ENCODE measurements at places on chromosomes 6 and 20.

GRCh38 chr20:63519668-63520503 lies 679 bp upstream of the PPDPF start:
- DNase-seq: peak; percentile 34

- no peak for DNase-seq
These were observed 35.3 kb downstream of the PANK2 start for GRCh38 chr20:3924304-3925112.

DNA sequence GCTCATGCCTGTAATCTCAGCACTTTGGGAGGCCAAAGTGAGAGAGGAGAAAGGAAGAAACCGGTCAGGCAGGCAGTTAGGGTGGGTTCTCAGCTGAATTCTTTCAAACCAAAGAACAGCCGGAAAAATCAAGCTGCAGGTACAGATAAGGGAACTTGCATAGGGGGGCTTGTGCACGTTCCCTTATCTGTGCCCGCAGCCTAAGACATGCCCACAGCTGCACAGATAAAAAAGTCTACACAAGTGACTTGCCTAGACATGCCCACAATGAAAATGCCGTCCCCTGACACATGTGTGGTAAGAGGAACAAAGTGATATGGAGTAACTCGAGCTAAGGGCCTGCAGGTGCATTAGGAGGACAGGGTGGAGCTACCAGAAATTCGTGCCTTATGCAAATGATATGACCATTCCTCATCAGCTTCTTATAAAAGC lies 175.8 kb upstream of the SALL4 start:
- no peak for DNase-seq

DNA sequence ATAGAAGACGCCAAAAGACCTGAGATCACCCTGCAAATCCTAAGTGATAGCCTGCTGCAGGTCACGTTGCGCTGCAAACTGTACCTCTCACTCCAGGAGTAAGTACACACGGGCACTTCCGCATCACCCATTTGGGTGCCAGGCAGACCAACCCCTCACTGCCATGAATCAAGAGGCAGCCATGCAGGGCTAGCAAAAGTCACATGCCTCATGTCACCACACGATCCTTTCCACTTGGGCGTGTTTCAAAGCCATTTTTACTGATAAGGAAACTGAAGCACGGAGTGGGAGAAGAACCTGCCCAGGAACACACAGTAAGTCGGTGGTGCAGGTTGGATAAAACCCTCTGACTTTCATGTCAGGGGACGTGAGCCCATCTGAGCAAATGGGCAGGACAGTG lies 37.0 kb downstream of the BPIFB1 start:
- no peak for DNase-seq

GRCh38 chr6:128099571-128100197 lies 198.8 kb upstream of the THEMIS start:
- no peak for DNase-seq

GRCh38 chr20:48098099-48098498 lies 312.8 kb upstream of the SULF2 start:
- DNase-seq: no peak

DNA sequence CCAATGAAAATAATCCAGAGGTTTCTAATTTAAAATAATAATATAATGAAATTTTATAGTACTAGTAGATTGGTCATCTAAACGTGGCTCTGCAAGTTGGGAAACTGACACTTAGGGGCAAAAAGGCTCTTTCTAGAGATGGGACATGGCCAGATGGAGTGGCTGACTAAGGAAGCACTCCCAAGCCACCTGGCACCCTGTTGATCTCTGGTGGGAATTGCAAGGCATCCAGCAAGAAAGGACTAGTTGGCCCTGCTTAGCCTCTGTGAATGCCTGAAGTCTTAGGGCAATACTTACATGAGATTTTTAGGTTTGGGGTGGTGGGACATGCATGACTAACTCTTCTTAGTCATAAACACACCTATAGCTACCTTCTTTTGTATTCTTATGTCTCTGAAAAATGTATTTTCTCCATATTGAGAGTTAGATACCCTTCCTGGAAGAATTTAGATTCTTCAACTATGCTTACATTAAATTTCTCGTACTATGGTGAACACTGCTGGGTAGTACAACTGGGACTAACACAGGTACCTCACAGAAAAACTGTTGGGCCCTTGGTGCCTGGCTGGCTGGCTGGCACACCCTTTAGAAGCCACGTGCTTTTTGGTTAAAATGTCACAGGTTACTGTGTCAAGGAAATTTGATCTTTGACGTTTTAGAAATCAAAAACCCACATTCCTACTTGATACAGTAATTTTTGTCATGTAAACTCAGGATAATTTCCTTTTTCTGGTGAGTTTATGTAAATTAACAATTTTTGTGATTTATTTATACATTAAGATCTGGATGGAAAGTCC lies 25.0 kb upstream of the SH3BGRL2 start:
- no peak for DNase-seq

GRCh38 chr6:39226639-39227329 lies 2.5 kb downstream of the KCNK5 start:
- DNase-seq: no peak

- peak; percentile 9 for DNase-seq
These were observed 9.8 kb downstream of the PDE10A start for GRCh38 chr6:165653196-165653595.

DNA sequence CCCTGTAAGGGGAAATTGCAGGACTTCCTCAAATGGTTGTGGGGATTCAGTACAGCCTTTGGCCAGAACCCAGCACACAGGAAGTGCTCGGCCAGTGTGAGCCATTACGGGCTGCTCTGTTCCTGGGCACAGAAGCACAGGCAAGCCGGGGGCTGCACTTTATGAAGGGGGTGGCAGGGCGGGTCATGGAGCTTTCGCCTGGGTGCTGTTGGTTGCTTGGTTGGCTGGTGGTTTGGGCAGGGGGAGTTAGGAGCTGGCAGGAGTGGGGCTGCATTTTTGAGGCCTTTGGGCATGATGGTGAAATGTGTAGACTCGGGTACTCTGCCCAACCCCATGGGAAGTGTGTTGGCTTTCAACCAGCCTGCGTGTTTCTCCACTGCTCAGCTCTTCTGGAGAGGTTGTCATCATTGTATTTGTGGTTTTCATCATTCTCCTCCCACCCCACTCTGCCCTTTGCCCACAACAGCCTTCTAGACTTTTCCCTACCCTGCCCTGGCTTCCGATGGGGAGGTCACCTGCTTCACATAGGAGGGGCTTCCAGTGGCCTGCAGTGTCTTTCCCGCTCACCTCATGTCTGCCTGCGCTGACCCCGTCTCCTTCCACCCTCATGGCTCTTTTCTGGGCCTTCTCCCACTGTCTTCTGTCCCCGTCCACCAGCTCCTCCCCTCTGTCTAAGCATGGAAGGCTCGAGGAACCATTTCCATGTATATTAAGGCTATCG lies 16.1 kb upstream of the RBM38 start:
- no peak for DNase-seq

DNA sequence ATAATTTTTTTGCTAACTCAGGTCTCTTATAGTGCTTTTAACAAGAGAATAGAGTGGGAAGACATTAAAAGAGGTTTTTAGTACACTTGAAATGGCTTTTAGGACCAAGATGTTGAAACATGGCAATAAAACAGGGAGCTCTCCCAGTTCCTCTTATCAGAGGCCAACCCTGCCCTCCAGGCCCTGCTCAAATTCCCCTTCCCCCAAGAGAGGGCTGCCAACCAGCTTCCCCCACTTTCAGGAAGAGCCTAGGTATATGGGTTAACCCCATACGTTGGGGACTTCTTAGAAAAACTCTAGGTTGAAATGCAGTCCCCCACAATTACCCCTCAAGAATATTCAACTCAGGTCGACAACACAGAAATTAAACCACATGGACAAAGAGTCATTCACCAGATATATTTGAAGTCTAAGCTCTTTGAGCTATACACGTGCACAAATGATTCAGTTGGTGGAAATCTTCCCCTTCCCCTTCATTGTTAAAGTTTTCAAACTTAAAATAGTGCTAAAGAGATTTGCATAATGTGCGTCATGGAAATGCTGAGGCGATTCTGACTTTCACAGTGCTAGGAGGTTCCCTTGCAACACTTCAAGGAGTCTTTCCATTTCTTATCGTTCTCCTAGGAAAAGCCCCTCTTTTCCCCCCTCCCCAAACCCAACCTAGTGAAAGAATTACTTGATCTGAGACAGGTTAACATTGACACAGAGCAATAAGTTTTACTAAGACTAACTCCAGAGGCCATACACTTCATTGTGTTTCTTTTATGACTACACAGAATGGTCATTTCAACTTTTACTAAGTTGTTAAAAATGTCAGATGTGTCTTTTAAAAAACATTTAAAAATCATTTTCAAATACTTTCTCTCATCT lies 49.8 kb upstream of the ENPP5 start:
- DNase-seq: no peak

DNA sequence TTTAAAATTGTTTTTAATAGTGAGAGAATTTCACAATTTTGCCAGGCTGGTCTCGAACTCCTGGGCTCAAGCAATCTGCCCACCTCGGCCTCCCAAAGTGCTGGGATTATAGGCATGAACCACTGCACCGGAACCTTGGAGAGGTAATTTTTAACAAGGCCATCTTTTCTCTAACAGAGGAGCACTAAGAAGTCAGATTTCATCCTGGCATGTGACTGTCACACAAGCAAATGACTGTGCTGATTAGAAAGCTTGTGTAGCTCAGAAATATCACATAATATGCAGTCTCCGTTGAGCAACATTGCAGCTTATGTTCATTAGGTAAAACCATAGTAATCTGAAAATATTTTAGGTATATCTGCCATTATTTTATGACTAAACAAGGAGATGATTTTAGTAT lies 156.0 kb downstream of the CCDC170 start:
- DNase-seq: no peak

All from iris pigment epithelial cell (primary cell).